ENCODE measurements at places on chromosomes 1 and 21.

DNA sequence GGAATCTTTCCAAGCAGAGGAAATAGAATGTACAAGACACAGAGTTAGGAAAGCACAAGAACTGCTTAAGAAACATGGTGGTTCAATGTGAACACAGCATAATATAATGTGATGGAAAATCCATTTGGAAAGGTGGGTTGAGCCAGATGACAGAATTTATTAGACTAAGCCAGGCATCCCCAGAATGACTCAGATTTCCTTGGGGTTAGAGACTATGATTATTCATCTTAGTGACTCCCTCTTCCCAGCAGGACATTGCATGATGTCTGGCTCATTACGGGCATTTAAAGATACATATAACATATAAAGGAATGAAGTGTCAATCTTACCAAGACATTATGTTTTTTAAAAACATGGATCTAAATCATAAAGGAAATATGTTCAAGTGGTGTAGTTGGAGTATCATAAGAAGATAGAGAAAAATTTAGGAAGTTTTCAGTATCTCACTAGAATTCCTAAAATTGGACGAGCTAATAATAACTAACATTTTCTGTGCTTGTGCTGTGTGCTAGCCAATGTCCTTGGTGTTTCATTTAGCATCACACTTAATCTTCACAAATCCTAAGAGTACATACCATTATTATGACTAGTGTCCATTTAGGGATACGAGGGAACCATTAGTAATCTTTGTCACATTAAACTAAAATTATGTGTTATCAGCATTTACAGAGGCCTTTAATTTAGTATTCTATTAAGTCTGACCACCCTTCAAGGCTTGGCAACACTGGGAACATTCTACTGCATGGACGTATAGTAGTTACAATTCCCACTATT lies 41.0 kb upstream of the ST6GALNAC5 start:
- no peak for DNase-seq

DNA sequence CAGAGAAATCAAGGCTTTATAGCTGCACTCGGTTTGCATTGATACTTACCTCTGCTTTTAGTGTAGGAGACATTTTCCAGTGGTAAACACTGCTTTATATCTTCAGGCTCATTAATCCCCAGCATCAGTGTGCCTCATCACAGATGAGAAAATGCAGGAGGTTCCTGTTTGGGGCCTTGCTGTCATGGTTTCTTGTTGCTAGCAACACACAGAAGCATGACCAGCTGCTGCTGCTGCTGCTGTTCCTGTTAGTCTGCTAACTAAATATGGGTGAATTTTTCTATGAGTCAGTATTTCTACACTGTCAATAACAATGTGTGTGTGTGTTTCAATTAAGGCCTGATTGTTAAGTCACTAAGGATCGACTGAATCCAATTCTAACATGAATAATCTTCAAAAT lies 85.8 kb upstream of the RGS1 start:
- no peak for DNase-seq

DNA sequence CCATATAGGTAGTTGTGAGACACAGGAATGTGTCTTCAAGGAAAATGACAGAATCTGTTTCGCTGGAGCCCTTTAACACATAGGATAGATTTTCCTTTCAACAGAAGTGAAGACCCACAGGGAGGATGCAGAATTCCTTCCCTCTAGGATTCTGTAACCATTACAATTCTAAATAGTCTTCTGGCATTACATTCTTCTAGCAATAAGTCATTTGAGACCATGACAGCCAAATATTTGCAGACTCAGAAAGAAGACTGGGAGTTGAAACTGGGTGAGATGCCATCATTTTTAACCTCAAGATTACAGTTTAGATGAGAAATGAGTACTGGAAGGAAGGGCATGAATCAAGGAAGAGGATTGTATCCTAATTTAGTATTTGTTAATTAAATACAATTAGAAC lies 61.6 kb downstream of the ZBTB18 start:
- no peak for DNase-seq

GRCh38 chr1:240086726-240087125 lies 5.0 kb upstream of the FMN2 start:
- no peak for DNase-seq

DNA sequence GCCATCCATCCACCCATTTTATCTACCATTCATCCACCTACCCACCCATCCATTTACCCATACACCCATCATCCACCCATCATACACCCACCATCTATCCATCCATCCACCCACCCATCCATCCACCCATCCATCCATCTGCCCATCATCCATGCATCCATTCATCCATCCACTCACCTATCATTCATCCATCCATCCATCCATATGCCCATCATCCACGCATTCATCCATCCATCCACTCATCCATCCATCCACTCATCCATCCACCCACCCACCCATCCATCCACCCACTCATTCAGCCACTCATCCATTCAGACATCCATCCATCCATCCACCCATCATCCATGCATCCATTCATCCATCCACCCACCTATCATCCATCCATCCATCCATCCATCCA lies 31.9 kb upstream of the UTS2 start:
- DNase-seq = no peak

GRCh38 chr1:213227458-213227857 lies 176.4 kb downstream of the RPS6KC1 start:
- no peak for DNase-seq
